ENCODE measurements at places on chromosomes 13 and 19.

DNA sequence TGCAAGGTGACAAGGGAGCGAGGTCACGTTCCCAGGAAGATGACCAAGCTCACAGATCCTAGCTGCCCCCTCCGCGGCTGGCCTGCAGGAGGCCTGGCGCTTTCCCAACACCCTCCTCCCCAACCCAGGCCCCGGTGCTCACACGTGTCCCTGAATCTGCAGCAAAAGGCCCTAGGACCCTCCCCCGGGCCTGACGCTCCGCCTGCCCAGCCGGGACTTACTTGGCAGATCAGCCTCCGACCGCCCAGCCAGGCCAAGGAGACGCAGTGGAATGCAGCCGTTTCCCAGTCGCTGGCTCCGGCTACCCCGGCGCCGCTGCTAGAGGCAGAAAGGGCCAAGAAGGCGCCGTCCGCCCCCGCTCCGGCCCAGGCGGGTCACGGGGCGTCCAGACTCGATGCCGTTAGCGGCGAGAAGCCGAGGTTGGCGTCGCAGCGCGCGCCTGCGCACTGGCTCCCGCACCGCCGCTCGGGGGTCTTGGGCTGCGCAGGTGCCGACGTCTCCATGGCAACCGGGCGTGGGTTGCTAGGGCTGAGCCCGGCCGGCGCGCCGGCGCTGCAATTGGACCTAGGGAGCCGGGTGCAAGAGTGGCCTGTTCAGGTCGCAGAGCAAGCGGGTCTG, at the start of gene PNMA8A:
TSS of gene PNMA8A (minus strand) at position 448 of the 618 bp plus-strand sequence. CDS start 528 bp downstream, outside the sequence.
- DNase-seq = no peak

DNA sequence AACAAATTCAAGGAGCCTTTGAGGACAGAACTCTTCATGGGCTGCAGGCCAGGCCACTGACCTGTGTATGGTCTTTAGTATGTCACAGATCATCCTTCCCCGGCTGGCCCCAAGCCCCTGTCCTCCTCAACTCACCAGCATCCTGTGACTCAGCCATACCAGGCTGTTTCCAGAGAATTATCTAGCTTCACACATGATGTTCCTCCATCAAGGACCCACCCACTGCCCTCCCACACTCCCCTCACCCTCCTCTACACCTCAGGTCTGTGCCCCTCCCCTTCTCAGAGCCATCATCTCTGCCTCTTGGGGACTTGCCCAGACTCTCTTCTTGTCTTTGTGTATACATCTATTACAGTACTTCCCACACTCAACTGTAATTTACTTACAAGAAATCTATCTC, 14.7 kb downstream of the DCT start:
- no peak for DNase-seq

DNA sequence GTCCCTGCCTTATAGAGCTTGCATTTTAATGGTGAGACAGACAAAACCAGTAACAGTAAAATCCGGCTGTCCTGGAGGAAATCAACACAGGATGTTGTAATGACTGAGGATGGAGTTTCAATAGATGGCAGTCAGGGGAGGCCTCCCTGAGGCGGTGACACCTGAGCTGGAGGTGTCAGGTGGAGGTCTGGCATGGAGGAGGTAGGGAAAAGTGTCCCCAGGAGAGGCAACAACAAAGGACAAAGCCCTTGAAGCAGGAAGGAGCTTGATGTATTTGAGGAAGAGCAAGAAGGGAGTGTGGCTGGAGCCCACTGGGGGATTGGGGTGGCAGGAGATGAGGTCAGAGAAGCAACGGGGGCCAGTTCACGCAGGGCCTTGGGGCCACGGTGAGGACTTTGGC, 7.8 kb downstream of the GRIN2D start:
- no peak for DNase-seq

DNA sequence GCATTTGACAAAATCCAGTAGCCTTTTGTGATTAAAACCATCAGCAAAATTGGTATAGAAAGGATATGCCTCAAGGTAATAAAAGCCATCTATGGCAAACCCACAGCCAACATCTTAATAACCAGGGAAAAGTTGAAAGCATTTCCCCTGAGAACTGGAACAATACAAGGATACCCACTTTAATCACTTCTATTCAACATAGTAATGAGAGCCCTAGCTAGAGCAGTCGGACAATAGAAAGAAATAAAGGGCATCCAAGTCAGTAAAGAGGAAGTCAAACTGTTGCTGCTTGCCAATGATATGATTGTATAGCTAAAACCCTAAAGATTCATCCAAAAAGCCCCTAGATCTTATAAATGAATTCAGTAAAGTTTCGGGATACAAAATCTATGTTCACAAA, 1510.3 kb downstream of the PCDH9 start:
- no peak for DNase-seq
